Activated T-helper 1 cell treated with anti-CD3 and anti-CD28 coated beads, Interleukin-12 subunit alpha, Interleukin-12 subunit beta, Interleukin-2, Interleukin-4 antibody, amounts not matched to agents 30 ng/mL and 10 ng/mL and 1 ng/mL, durations not matched to agents 14 hours and 24 hours and 36 hours (primary cell): ENCODE measurements at places on chromosomes 11 and 22. TPM values are rescaled to one million over a fixed set of nuclear protein-coding genes. Genes with fewer than 3 reads are reported as not detected.

DRICH1 gene
- total RNA-seq: 0.34 and 0.65 TPM in 2 replicates

DNA sequence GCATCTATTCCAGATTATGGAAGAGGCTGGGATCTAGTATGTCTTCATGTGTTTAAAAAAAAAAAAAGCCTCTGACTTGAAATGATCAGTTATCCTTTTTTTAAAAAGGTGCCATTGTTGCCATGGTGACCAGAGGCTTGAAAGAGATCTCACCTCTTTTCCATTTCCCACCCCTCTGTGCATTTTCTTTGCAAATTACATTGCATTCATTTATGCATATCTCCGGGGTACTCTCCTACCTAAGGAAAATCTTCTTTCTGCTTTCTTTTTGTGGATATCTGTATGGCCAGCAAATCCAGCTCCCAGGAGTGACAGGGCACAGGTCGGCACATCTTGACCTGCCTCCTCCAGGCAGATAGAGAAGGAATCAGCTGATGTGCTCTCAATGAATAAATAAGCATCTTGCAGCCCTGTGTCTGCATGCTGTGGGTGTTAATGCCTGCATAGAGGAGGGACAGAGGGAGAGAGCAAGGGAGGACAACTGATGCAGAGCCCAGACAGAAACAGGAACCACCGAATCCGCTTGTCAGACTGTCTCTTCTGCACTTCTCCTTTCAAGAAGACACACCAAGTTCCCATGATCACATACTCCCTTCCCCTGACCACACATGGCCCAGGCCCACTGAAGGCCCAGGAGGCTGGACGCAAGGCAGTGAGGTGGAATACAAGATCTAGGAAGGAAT is 50.9 kb downstream of the CWC15 start:
- peaks cover 23% of the 10 kb centered on the region for H3K4me1 ChIP-seq
- no peak overlapping the region for H3K27ac ChIP-seq
- peaks cover 4% of the 10 kb centered on the region for H3K27me3 ChIP-seq
- DNase-seq: no peak
- no peak overlapping the region for H3K4me3 ChIP-seq

DNA sequence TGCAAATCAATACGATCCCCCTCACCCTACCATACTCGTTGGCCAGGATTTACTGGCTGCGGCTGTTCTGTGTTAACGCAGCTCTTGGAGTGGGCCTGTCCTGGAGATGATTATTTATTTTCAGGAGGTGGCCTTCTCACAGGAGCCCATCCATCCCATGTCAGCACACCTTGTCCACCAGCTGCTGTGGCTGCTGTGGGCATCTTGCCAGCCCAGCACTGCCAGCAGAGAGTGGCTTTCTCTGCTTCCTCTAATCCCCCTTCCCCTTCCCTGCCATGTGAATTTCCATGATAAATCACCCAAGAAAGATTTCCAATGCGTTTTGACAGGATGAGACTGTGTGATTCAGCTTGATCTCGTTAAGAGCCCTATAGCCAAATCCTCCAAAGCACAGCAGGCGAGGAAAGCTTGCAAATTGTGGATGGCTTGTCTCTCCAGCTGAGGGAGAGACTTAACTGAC is 309.1 kb upstream of the C11orf87 start:
- no peaks in the 10 kb centered on the region for H3K4me1 ChIP-seq
- no peak overlapping the region for H3K4me3 ChIP-seq
- no peak for DNase-seq
- H3K27me3 ChIP-seq: no peaks in the 10 kb centered on the region
- H3K36me3 ChIP-seq: no peaks in the 10 kb centered on the region
- H3K27ac ChIP-seq: no peak overlapping the region

BTG4 gene
- not detected in 2 replicates for total RNA-seq

MUC5B gene
- not detected in 2 replicates for total RNA-seq

SEC14L6 gene
- total RNA-seq: not detected in 2 replicates

TPBGL gene
- total RNA-seq: 0.34 and 0.47 TPM in 2 replicates
